ENCODE measurements at places on chromosomes 6 and 20.

DNA sequence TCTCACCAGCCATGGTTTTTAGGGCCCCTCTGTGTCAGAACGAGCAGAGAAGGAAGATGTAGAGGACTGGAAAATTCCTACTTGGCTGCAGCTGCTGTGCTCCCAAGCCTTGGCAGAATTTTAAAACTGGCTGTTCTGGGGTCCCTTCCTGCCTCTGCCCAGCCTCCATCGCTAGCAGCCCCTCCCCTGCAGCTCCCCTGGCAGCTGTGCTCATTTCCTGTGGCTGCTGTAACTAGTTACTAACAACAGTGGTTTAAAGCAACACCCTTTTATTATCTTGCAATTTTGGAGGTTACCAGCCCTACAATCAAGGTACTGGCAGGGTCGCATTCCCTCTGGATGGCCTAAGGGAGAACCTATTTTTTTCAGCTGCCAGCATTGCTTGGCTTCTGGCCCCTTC lies 3.7 kb upstream of the CST11 start:
- DNase-seq: no peak

DNA sequence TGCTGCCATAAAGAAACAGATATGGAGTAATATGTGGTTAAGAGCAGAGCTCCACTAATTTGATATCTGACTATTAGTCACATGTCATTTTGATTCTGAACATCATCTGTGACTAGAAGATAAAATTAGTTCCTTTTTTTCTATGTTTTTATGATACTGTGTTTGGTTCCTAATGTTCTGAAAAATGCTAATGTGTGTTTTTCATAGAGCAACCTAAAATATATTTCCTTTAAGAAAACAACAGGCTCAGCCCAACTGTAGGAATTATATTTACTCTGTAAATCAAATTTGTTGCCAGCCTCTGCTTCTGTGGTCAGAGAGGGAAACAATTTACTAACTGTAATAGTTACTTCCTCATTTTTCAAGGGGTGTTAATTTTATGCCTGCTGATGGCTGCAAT lies 33.3 kb upstream of the TXLNB start:
- no peak for DNase-seq

DNA sequence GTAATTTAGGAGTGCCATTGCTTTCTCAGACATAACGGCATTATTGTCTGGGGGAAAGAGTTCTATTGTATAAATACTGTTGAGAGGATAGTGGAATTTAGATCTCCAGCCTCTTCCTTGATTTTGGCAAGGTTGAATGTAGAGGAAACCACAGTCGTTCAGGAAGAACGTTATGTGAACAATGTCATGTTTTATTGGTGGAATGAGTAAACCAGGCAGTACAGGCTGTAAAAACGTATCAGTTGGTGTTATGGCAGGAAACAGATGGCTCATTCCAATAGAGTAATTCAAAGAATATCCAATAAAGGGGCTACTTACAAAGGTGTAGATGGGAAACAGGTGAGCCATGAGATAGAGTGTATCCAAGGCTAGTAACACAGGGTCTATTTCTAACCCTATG lies 123.6 kb upstream of the SLC35B3 start:
- DNase-seq: no peak

- no peak for DNase-seq
Observed at GRCh38 chr6:166583230-166583965, 3.1 kb downstream of the RAMACL start.

- DNase-seq: no peak
Observed at GRCh38 chr6:70231311-70231710, 71.6 kb downstream of the COL9A1 start.

GRCh38 chr20:57459897-57460296 lies 65.0 kb downstream of the CTCFL start:
- DNase-seq: no peak

DNA sequence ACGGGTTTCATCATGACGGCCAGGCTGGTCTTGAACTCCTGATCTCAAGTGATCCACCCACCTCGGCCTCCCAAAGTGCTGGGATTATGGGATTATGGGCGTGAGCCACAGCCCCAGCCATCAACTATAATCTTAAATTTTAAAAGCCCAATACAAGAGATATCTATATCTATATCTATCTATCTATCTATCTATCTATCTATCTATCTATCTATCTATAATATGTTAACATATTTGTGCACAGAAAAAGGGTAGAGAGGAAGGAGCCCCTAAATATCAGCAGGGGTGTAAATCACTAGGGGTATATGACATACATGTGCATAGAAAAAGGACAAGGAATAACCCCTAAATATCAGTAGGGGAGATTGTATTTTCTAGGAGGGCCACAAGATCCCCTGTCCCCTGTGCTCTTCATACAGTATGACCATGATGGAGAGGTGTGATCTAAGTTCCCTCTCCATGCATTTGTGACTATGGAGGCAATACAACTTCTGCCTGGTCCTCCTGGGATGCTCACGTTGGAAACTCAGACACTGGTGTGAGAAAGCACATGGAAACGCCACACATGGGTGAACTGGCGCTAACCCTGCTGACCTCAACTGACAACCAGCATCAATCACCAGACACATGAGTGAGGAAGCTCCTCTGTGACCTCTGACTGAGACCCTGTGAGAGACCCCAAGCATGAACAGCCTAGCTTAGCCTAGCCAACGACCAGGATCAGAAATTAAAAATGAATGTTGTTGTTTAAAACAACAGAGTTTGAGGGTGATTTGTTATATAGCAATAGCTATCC lies 1.2 kb upstream of the SPATS1 start:
- DNase-seq: no peak

DNA sequence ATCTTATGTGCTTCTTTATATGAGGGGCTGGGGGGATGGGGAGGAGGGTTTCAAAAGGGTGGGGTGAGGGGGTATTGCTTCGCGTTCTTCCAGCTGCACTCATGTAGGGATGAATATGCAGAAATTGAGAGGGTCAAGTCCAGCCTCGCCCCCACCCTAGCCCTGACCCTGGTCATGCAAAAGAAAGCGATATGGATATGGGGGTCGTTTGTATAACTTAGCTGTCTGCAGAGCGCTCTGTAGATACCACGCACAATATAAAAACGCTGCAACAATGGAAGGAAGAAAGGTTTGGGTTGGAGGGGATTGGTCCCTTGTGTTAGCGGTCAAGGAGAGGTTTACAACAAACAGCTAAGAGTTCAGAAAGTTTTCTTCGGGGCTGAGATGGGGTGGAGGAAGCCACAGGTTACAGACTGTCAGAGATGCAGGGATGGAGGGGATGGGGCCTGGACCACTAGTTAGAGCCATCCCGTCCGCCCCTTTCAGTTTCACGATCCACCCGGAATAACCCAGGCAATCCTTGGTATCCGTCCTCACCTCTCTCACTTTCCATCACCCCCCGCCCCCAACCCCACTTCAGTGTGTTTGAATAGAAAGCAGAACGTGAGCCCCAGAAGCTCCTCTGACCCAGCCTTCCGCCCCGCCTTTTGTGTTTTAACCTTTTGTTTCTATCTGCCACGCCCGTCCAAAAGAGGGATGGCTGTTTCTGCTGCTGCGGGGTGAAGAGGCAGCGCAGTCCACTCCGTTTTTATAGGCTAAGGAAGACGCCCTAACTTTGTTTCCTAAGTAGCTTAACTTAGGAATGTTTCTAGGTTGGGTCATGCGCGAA lies 73.5 kb downstream of the SOX4 start:
- no peak for DNase-seq

GRCh38 chr6:139367810-139368351 lies 6.6 kb downstream of the CITED2 start:
- DNase-seq: no peak

DNA sequence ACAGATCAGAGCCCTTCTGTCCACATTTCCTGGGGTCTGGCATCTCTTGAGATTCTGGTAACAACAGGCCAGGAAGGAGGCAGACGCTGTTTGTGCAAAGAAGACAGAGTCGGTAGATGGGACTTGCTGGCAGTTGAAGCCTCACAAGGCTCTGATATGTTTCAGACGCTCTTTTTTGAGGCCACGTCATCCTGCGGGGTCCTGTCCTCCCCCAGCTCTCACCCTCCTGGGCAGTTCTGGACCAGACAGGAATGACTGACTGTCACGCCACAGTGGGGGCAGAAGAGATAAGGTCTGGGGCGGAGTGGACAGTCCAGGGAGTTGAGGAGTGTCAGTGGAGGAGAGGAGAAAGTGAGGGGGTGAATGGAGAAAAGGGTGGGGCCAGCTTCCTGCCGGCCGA lies 87.1 kb upstream of the SULF2 start:
- no peak for DNase-seq

DNA sequence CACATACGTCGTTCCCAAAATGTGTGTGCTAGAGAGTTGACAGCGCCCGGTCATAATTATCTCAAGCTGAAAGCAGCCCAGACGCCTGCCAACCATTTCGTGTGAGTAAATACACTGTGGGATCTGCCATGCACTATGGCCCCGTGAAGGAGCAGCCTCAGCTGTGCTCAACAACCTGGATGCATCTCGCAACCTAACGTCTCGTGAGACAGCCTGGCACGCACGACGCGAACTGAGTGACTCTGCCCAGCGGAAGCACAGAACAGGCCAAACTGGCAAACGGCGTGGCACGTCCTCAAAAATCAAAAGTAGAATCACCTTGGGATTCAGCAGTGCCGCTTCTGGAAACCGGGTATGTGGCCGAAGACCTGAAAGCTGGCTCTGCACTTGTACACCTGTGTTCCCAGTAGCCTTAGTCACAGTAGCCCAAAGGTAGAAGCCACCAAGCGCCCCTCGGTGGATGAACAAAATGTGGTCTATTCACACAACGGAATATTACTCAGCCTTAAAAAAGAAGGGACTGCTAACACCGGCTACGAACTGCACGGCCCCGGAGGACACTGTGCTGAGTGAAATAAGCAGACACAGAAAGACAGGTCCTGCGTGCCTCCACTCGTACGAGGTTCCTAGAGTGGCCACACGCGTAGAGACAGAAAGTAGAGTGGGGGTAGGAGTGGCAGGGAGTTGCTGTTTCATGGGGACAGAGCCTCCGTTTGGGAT lies 27.2 kb upstream of the SLCO4A1 start:
- DNase-seq: no peak

DNA sequence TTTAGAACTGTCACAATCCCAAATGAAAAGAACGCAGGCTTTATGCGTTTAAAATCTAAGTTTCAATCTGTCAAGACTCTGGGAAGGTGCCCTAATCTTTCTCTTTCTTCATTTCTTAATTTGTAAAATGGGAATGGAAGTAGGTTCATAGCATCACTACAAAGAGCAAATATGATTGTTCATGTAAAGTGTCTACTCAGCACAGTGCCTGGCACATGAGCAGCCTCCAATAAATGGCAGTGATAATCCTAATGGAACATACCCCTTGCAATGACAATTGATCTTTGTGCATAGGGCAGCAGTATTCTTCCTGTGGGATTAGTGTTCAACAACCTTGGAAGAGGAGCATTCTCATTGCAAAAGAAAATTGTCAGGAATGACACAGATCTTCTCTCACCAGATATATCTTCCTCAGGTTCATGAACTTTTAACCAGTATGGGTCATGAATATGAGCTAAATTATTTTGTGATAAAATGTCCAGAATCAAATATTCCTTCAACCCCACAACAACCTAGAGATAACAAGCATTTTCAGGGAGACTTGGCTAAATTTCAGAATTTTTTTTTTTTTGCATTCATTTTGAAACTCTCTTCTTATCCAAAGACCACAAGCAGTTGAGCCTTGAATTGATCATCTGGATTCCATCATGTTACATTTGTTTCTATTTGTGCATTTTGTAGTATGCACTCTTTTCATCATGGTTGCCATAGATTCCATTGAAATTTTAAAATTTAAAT lies 149.1 kb downstream of the TBX18 start:
- no peak for DNase-seq
